ENCODE measurements at places on chromosomes 5 and 9.
A peak's percentile ranks its signal among the peaks of the same experiment; 100 is the strongest.

DNA sequence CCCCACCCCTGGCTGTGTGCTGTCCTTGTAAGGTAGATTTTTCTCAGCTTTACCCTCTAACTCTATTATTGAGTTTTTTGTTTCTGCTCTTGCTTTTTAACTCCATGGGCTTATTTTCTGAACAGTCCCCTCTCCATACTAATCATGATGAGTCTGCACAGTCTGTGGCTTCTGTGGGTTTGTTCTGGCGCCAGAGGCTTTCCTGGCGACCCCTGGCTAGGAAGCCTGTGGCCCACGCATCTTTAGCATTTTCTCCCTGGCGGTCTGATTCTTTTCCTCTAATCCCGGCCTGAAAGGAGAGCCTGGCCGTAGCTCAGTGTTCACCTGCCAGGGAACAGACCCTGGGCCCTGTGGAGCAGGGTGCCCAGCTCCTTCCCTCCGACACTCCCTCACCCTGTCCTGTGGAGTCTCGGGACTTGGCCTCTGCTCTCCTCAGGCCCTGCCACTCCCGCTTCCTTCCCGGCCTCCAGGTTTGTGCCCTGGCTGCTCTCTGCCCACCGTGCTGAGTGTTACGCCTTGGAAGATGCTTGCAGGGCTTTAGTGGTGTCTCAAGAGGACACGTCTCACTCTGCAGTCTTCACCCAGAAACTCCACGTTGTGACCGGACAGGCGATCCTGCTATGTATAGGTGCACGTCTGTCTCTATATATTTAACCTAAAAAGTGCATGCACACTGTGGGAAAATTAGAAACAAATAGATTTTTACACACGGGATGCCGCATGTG, 31.7 kb upstream of the LRRC14B start:
- no peak for DNase-seq

- peak; percentile 59 for DNase-seq
Measured at GRCh38 chr5:101977729-101978345, 318.2 kb downstream of the SLCO4C1 start.

GRCh38 chr5:145775411-145775810, 59.7 kb downstream of the PRELID2 start:
- DNase-seq: no peak

GRCh38 chr9:112608851-112609250, 109.1 kb downstream of the INIP start:
- no peak for DNase-seq

GRCh38 chr5:139688751-139689372, 40.7 kb downstream of the CXXC5 start:
- DNase-seq: no peak

- no peak for DNase-seq
Measured at GRCh38 chr9:116717150-116717549, 30.0 kb downstream of the TRIM32 start.
